NCI-H2107 (cell line): ENCODE measurements at places on chromosomes 7 and 10.

- DNase-seq = no peak
Measured at GRCh38 chr10:58409956-58410610, 24.9 kb downstream of the TFAM start.

- peak; percentile 44 for DNase-seq
Measured at GRCh38 chr7:150968734-150969372, 9.3 kb downstream of the KCNH2 start.

- no peak for DNase-seq
Measured at GRCh38 chr7:27523321-27523720, 139.4 kb downstream of the HIBADH start.

GRCh38 chr10:129025787-129026186 lies 441.3 kb upstream of the MGMT start:
- DNase-seq = no peak

DNA sequence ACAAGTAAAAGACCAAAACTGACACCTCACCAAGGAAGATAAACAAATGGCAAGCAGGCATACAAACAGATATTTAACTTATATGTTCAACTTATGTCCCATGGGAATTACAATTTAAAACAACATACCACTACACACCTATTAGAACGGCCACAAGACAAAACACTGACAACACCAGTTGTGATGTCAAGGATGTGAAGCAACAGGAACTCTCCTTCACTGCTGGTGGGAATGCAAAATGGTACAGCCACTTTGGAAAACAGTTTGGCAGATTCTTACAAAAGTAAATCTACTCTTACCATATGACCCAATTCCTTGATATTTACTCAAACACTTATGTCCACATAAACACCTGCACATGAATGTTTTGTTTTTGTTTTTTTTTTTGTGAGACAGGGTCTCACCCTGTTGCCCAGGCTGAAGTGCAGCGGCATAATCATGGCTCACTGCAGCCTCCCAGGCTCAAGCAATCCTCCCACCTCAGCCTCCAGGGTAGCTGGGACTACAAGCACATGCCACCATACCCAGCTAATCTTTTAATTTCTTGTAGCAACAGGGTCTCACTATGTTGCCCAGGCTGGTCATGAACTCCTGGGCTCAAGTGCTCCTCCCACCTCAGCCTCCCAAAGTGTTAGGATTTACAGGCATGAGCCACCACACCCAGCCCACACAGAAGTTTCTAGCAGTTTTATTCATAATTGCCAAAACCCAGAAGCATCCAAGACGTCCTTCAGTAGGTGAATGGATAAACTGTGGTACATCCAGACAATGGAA lies 27.3 kb downstream of the HERC4 start:
- no peak for DNase-seq

DNA sequence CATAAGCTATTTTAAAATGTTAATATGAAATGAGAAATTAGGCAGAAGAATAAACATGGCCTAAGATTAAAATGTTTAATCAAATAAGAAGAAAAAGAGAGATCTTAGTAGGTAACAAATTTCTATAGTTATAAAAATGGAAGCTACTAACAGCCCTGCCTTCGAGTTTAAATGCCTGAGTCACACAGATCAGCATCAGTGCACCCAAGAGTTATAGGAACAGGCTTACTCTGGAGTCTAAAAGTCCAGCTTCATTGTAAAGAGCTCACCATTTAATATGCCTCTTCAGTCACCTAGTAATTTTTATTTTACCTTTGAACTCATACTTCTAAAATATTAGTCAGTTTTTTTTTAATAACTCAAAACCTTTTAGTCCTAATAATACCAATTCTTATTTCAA lies 52.6 kb downstream of the BRI3 start:
- DNase-seq = no peak

DNA sequence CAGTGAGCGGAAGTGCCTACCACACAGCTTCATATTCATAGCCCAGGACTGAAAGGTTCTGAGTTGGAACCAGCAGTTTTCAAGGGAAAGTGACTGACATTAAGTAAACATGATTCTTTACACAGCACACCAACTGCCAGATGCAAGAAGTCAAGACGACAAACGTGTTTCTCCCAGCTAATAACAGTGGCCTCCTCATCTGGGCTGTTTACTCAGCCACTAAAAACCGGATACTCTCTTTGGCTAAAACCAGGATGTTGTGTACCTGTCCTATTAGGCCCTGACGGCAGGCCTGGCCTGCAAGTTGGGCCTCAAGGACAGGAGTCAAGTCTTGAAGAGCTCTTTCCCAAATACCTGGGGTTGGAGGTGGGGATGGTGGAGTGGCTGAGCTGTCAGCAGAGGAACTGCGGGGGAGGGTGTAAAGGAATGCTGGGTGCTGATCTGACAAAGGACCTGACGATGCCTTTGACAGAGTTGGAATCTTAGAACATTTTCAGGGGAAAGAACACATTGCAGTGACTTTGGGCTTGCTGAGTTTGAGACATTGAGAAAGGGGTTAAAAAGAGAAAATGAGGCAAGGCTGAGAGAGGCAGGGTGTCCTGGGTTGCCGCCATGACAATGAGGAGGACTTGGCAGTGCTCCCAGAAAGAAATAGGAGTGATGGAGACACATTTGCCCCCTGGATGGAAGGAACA lies 57.7 kb downstream of the STEAP1B start:
- no peak for DNase-seq

GRCh38 chr10:130395248-130395936 lies 259.2 kb downstream of the GLRX3 start:
- DNase-seq = no peak

- DNase-seq = no peak
Measured at GRCh38 chr7:154474903-154475520, 422.8 kb downstream of the DPP6 start.

DNA sequence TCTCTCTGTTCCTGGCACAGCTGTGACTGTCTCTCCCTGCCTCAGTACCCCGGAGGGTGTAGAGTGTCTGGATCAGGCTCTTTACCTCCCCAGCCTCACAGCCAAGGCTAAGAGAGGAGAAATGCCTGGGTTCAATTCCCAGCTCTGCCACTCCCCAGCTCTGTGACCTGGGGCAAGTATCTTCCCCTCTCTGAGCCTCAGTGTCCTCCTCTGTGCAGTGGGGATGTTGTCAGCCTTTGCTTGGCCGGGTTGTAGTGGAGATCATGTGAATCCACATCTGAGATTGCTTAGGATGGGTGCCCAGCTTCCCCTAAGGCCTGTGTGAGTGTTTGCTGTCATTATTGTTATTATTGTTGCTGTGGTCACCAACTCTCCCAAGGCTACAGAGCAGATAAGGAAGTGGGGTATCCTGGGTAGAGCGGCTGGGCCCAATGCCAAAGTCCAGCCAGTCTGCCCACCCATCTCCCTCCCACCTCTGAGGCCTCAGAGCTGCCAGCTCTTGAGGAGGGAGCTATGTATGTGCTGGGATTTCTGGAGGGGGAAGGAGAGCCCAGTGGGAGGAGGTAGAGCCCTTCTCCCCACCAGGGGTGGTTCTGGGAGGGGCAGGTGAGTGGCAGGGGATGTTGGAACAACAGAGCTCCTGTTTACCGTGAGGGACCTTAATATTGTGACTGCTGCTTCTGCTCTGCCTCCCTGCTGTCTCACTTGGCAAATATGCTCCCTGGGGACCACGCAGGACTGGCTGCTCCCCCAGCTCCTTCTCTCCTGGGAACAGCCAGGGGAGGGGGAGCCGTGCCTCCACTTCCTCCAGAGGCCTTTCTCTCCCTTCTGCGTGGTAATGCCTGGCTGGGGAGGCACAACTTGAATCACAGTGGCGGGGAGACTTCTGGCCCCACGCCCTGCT lies 170.5 kb downstream of the RPS24 start:
- peak; percentile 55 for DNase-seq

DNA sequence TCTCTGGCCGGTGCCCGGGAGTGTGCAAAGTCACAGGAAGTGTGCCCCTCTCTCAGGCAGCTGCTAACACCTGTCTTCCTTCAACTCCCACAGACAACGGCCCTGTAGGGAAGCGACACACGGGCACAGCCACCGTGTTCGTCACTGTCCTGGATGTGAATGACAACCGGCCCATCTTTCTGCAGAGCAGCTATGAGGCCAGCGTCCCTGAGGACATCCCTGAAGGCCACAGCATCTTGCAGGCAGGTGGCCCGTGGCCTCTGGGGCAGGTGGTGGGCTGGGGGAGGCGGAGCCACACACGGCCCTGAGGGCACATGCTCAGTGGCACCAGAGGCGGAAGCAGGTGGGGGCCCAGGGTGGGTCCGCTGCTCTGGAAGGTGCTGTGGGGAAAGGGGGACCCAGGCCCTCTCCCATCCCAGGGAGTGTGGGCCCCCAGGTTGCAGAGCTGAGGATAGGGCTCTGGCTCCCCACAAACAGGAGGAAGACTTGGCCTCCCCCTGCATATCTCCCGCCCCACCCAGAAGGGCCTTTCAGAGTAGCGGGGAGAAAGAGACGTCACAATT lies 6.9 kb downstream of the C10orf105 start:
- DNase-seq = no peak

GRCh38 chr10:100999742-101000126 lies at the start of gene LZTS2:
Gene LZTS2, plus strand, starts transcription at chr10:100999808. Its CDS starts 2,731 bp downstream, at chr10:101002539.
- DNase-seq = no peak

DNA sequence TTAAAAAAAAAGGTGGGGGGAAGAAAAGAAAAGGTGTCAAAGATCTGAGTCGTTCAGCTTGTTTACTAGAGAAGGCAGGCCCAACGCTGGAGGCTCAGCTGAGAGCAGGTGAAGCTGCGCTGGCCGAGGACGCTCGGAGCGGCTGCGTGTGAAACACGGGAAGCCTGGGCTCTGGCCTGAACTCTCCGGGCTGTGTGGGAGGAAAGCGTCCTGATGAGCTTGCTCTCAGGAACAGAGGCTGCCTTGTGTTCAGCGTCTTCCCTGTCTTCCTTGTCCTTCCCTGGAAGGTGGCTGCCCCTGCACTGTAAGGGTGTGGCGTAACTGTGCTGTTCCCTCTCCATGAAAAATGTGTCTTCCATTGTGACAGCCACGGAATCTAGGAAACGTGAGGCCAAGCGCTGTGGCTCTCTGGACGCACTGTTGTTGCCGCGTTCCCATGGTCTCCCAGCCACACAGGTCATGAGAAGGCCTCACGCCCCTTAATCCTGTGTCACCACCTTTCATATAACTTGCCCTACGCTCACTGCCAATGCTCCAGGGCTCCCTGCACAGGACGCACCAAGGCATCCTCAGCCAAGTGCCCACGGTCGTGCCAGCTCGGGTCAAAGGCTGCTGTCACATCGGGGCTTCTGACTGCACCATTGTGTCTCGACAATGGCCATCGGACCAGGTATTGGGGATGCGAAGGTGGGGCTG lies 15.8 kb downstream of the IL15RA start:
- DNase-seq = no peak

- peak; percentile 82 for DNase-seq
Measured at GRCh38 chr7:140176811-140177702, at the start of gene KDM7A. Gene KDM7A, minus strand, starts transcription at chr7:140176983. Its CDS starts 46 bp downstream, at chr7:140176937.

DNA sequence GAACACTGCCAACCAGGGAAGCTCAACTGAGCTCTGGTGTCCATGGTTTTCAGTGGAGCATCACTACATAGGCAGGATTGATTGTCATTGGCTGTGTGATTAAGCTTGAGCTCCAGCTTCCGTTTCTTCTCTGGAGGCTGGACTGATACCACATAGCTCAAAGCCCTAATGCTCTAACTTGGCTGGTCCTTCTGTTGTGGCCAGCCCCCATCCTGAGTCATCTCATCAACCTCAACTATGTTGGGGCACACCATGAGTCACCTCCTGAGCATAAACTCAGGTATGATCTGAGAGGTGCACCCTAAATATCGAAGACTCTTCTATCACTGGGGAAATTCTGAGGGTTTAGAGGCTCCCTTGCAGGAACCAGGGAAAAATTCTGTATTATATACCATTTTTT lies 114.5 kb upstream of the INHBA start:
- no peak for DNase-seq

- no peak for DNase-seq
Measured at GRCh38 chr10:102001435-102002068, 54.4 kb downstream of the ARMH3 start.

DNA sequence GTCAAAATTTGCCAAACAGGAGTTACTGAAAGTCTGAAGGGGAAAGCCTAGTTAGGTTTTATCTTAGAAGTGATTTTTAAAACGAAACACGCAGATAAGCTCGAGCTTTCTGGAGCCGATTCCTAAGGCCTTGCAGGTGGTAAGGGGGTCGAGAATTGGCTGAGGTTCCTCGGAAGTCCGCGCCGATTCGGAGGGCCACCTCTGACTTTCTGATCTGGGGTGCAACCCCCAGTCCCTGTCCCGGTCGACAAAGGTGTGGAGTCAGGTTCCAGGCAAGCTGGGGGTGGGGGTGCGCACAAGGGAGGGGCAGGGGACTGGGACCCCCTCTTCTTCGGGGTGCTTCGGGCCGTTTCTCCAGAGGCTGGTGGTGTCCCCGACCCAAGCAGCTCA lies 701 bp upstream of the CUL1 start:
- no peak for DNase-seq

GRCh38 chr7:121023683-121024511 lies 35.4 kb downstream of the CPED1 start:
- DNase-seq = no peak

- DNase-seq = no peak
Measured at GRCh38 chr10:43939389-43939938, 290.8 kb upstream of the ZNF32 start.

GRCh38 chr7:80785276-80785675 lies 133.6 kb downstream of the SEMA3C start:
- no peak for DNase-seq

DNA sequence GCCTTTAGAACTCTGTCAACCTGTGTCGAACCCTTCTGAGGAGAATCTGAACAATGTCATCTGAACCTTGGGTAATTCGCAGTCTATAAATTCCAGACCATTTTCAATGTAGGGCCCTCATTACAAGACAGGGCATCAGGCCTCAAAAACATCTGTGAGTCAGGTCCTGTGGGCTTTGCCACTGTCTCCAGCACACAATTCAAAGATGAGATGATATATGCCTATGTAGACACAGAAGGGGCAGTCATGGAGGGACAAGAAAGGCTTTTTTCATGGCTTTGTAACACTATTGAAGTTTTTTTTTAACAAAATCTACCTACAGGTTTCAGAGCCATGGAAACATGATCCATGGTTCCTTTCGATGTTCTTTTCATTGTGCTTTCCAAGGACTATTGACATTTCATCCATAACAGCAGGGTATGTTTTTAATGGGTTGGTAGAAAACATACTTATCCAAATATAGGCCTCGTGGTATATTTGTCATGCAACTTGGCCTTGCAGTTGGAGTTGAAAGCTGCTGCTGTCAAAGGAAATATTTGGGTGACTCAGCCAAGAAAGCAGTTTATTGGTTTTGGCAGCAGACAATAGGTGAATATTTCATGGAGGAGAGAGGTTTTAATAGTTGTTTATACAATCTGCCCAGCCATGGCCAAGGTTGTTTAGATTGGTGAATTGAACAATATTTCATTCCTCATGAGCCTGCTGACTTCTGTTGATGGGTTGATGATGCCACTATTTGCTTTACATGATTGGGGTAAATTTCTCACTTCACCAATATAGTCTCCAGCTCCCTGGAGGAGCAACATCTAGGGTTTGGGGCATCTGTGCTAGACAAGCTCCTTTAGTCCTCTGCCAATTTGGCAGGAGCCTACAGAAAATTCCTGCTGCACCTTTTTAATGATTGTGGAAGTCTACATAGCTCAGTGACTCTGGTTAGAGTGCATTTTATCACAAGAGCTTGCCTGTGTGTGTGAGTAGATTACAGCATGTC lies 158.4 kb upstream of the TMEM72 start:
- DNase-seq = no peak
